Stimulated activated CD4-positive, alpha-beta T cell treated with anti-CD3 and anti-CD28 coated beads, Interleukin-15, amount 100 ng/mL, for 48 hours (primary cell): ENCODE measurements at places on chromosomes 16 and 17.

- no peak for DNase-seq
Observed at GRCh38 chr16:81151648-81152310, 55.6 kb upstream of the GCSH start.

DNA sequence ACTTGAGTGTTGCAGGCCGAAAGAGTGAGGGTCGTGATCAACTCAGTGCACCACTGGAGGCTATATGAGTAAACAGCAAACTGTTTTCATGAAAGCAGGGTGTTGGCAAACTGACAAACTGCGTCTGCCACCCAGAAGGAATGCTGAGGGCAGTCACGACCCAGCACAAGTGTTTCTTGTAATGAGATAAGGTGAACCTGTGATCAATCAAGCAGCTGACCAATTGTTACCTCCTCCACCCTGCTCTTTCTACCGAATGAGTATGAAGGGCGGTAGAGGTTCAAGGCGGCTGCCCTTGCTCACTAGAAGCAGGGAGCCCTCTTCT, 5.5 kb upstream of the SRL start:
- DNase-seq: no peak

DNA sequence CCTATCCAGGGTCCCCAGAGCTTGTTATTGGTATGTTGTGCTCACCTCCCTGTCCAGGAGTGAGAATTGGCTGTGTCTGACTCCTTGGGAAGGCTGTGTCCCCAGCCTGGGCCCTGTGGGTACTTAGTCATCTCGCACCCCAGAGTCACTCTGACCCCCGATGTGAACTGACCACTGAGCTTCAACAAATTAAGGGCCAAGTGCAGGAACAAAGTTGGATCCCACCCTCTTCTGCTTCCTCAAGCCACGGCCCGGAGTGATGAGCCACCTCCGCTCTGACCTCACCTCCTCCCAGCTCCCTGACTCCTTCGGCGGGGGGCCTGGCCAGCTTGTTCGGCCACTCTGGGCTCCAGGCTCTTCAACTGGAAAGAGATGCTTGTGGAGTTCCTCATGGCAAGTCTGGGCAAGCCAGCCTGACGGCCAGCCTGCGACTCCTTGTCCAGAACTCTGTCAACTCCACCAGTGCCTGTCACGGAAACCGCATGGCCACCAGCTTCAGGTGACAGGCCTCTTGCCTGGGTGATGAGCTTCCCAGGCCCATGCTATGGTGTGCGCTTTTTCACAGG, 22.3 kb upstream of the MPRIP start:
- no peak for DNase-seq

DNA sequence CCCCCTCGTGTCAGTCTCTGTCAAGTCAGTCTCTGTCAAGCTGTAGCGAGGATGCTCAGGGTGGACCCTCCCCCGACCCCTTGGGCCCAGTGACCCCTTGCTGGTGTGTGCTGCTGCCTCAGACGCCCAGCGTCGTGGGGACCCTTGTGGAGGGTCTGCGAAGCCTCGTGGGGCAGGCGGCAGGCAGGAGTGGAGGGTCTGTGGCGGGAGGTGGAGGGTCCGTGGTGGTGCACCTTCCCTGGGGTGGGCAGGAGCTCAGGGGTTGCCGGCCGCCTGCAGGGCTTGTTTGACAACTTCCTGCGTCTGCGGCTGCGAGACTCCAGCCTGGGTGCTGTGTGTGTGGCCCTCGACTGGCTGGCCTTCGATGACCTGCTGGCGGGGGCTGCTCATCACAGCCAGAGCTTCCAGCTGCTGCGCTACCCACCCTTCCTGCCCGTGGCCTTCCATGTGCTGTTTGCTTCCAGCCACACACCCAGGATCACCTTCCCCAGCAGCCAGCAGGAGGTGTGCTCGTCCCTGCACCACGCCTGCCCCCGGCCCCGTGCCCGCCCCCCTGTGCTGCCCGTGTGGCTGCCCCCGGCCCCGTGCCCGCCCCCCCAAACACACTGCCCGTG, 5.6 kb downstream of the GNG13 start:
- no peak for DNase-seq
